ENCODE measurements at places on chromosomes 6 and 20.

GRCh38 chr6:144285798-144286502 is 815 bp downstream of the UTRN start:
- DNase-seq = peak; percentile 19

- no peak for DNase-seq
Measured at GRCh38 chr6:154567695-154568220, 57.3 kb upstream of the CNKSR3 start.

DNA sequence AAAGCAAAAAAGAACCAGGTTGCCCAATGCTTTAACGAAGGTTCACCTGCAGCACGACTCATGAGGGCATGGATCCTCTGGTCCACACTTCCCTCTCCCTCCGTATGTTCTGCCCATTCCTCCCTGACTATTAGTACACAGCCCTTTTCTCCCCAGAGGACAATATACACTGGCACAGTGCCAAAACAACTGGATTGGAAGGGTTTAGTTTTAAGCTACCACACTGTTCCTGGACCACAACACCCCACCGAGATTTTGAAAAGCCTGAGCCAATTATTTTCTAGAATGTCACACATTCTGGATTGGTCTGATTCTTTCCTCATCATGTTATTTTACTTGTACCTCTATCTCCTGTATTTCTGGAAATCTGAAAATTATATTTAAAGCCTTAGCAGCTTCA is 2.9 kb upstream of the AKAP7 start:
- no peak for DNase-seq

DNA sequence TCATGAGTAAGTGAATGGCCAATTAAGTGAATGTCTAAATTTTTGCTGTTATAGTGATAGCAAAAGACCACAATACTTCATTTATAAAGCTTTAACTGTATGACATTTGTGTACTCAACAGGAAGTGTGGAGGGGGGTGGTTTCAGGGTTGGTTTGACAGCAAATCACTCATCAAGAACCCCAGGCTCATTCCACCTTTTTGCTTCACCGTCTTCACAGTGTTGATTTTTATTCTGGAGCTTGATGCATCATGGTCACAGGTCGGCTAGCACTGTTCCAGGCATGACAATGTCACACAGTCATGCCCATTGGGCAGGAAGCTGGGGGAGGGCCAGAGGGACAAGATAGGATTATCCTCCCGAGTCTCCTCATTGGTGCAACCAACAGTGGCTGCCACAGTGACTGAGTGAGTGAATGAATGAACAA is 75.0 kb downstream of the MDGA1 start:
- no peak for DNase-seq

DNA sequence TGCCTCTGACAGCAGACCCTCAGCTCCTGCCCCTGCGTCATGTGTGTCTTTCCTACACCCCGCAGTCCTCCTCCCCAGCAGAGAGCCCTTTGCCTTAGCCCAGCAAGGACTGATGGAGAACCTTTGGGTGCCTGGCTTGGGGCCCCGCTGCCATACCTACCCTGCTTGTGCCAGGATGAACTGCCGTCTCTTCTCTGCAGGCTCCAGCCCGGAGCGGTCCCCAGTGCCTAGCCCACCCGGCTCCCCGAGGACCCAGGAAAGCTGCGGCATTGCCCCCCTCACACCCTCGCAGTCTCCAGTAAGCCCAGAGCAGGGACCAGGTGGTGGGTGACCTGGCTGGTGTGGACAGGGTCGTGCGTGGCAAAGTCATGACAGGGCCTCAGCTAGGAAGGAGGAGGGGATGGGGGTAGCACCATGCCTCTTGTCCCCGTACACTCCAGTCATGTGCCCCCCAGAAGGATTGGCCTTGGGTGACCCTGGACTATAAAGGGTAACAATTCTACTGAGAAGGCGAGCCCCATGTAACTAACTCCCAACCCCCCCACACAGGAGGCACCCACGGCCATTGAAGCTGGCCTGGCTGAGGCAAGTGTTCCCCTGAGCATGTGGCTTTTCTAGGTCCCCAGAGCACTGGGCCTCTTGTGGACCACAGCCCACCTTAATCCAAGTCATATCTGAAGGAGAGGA is 8.3 kb downstream of the HSPA12B start:
- no peak for DNase-seq

DNA sequence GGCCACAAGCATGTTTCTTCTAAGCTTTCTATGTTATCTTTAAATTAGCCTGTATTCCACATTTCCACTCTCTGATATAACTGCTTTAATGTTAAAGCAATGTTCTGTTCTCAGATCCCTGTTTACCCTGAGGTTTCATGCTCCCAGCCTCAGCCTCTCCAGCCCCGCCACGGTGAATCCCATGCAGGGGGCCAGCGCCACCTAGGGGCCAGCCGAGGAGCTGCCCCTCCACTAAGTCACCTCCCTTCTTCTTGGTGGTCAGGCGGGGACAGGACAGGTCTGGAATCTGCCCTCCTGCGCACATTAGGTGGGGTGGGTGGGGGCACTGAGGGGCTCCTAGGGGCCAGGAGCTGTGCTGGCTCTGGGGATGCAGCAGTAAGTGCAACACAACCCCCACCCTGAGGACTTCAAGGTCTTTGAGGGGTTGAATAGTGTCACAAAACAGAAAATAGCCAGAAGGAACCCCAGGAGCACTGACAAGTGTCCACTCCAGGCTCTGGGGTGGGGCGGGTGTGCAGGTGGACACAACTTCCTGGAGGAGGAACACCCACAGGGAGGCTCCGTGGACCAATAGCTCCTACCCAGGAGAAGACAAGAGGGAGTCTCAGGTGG is 61.6 kb downstream of the RAB44 start:
- peak; percentile 82 for DNase-seq

GRCh38 chr6:65449926-65450325 is 257.1 kb downstream of the EYS start:
- no peak for DNase-seq

DNA sequence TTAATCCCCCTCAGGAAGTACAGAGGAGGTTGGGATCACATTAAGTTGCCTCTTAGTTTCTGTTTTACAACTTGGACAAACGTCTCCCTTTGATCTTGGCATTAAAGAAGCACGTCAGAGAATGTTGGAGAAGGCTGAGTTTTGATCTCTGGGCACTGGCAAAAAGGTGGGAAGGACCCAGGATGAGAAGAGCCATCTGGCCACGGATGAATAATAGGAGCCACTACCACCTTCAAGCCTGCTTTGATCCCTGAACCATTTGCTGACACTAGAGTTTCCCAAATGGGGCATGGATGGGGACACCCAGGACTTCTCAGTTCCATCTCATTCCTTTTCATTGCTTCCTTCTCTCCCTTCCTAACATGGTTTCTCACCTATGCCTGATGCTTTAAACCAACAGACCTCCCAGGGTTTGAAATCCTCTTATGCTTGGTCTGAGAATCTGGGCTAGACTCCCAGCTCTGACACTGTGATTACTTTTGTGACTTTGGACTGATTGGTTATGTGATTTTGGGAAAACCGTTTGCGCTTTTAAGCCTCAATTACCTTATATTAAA is 5.8 kb downstream of the TM9SF4 start:
- DNase-seq = no peak

- no peak for DNase-seq
Measured at GRCh38 chr20:25468126-25469075, 60.9 kb downstream of the GINS1 start.

- DNase-seq = no peak
Measured at GRCh38 chr6:151392427-151392826, 1.1 kb upstream of the ZBTB2 start.

- no peak for DNase-seq
Measured at GRCh38 chr20:19435821-19436220, 223.4 kb downstream of the SLC24A3 start.

DNA sequence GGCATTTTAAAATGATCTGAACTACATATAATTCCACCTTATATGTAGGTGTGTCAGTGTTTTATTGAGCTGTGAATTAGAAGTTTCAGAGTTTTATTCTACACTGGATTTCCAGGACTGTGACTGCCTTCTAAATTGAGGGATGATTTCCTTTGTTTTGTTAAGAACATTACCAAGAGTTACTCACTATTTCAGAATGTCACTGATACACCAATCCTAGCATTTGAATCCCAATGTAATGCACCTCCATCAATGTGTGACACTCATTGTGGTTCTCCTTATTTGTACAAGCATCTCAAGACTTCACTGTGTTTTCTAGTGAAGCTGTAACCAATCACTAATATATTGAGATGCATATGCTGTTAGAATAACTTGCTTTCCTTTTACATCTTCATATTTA is 86.8 kb downstream of the PLCB1 start:
- DNase-seq = no peak

- no peak for DNase-seq
Measured at GRCh38 chr6:135876058-135876457, 24.6 kb downstream of the PDE7B start.

- DNase-seq = no peak
Measured at GRCh38 chr6:158843751-158844683, 24.8 kb upstream of the EZR start.

DNA sequence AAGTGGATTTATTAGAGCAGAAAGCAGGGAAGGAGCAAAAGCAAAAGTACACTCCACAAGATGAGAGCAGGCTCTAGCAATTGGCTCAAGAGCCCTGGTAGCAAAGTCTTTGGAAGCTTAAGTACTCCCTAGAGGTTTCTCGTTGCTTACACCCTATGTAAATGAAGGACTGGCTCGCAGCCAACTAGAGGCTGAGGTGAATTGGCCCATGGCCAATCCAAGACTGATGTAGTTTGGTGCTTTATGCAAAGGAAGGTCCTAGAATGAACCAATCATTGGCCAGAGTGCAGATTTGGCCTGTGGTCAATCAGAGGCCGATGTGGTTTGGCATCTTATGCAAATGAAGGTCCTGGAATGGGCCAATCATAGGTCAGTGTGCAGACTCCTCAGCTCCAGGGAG is 191.3 kb upstream of the ARID1B start:
- DNase-seq = no peak

- DNase-seq = no peak
Measured at GRCh38 chr6:94349227-94349626, 929.9 kb upstream of the EPHA7 start.

- peak; percentile 38 for DNase-seq
Measured at GRCh38 chr20:45406260-45407066, 1.6 kb upstream of the DBNDD2 start.

- DNase-seq = no peak
Measured at GRCh38 chr20:46108976-46109375, 9.1 kb upstream of the CD40 start.

- no peak for DNase-seq
Measured at GRCh38 chr6:16849988-16850680, 88.9 kb upstream of the ATXN1 start.

- DNase-seq = no peak
Measured at GRCh38 chr20:32980131-32980941, 23.9 kb downstream of the SUN5 start.

GRCh38 chr6:19836799-19837510 is at the start of gene ID4:
Gene ID4, plus strand, starts transcription at chr6:19837370. Its CDS starts 385 bp downstream, at chr6:19837755.
- DNase-seq = no peak

- no peak for DNase-seq
Measured at GRCh38 chr6:107493158-107494057, 3.5 kb downstream of the SOBP start.

DNA sequence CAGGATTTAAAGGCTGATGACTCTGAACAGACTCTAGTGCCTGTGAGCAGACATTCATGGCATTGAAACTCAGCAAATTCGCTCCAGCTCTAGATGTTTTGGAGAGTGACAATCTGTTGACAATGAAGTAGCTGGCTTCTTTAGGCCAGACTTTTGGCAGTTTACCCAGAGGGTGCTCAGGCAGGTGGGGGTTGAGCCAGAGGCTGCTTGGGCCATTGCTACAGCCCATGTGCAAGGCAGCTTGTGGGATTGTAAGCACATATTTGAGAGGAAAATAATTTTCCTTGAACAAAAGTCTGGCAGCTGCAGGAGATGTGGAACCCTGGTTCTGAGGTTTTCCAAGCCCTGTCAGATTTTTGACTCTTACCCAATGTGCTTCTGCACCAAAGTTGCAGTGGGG is 311.6 kb downstream of the CDC5L start:
- no peak for DNase-seq

GRCh38 chr6:124132256-124132655 is 328.6 kb downstream of the NKAIN2 start:
- no peak for DNase-seq

GRCh38 chr6:45300736-45301135 is 27.4 kb upstream of the RUNX2 start:
- no peak for DNase-seq
